Thymus (tissue), 14 donors: ENCODE measurements at places on chromosomes 5 and 9.
A peak's percentile ranks its signal among the peaks of the same experiment; 100 is the strongest.

DNA sequence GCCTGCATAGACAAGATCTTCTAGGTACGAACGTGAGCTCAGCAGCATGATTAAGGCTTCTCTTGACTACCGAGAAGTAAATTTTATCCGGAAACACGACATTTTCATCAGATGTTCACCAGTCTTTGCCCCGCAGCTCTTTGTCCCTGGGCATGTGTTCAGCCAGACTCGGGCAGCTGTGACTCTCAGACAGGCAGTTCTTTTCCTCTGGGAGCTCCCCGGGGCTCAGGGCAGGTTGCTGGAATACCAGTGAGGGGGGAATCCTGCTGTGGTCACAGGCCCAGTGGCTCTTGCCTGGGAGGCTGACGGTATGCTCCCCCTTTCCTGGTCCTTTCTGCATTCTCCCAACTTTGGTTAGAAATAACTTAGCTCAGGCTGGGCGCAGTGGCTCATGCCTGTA lies 186.1 kb downstream of the GNA14 start:
- DNase-seq, result no peak

GRCh38 chr9:112382501-112383364 lies 2.8 kb downstream of the HSDL2 start:
- DNase-seq, result no peak

- DNase-seq, result no peak
Measured at GRCh38 chr5:111746791-111747190, 10.2 kb downstream of the NREP start.

- no peak for DNase-seq
Measured at GRCh38 chr5:169826618-169827017, 153.7 kb downstream of the INSYN2B start.

DNA sequence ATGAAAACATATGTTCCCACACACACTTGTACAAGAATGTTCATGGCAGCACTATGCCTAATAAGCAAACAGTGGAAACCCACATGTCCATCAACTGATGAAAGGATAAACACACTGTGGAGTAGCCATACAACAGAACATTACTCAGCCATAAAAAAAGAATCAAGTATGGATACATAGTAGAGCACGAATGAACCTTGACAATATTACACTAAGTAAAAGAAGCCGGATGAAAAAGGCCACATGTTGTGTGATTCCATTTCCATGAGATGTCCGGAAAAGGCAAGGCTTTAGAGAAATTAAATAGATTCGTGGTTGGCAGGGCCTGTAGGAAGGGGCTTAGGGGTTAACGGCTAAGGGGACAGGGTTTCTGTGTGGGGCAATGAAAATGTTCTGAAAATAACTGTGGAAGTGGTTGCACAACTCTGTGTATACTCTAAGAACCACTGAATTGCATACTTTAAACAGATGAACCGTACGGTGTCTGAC lies 51.4 kb downstream of the COL23A1 start:
- DNase-seq, result no peak

DNA sequence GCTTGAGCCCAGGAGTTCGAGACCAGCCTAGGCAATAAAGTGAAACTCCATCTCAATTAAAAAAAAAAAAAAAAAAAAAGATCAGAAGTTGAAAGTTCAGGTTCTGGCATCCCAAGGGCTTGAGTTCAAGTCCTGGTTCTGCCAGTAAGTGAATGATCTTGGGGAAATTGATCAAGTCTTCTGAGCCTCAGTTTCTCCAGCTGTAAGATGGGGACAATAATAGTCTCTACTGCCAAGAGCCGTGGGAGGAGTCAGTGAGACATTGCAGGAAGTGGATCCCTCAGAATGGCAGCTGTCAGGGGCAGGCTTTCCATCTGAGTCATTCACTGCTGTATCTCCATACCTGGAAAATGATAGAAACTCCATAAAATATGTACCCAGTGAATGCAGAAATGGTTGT lies 37.8 kb upstream of the FUBP3 start:
- DNase-seq, result no peak

DNA sequence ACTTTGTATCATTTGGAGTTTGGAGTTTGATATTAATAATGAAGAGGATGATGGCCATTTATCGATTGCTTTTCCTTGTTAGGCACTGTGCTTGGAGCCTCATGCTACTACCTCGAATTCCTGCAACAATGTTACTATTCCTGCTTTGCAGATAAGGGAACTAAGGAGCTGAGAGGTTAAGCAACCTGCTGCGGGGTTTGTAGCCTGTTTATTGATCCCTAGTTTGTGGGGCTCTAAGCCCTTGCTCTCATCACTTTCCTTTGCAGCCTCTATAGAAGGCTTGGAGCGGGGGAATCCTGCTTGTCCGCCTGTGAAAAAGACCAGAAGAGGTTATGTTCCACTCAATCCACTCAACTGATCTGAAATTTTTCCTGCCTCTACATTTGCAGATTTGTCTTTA lies 15.8 kb downstream of the ARHGEF28 start:
- DNase-seq, result no peak

- DNase-seq, result no peak
Measured at GRCh38 chr5:133829786-133830185, 138.6 kb downstream of the C5orf15 start.

DNA sequence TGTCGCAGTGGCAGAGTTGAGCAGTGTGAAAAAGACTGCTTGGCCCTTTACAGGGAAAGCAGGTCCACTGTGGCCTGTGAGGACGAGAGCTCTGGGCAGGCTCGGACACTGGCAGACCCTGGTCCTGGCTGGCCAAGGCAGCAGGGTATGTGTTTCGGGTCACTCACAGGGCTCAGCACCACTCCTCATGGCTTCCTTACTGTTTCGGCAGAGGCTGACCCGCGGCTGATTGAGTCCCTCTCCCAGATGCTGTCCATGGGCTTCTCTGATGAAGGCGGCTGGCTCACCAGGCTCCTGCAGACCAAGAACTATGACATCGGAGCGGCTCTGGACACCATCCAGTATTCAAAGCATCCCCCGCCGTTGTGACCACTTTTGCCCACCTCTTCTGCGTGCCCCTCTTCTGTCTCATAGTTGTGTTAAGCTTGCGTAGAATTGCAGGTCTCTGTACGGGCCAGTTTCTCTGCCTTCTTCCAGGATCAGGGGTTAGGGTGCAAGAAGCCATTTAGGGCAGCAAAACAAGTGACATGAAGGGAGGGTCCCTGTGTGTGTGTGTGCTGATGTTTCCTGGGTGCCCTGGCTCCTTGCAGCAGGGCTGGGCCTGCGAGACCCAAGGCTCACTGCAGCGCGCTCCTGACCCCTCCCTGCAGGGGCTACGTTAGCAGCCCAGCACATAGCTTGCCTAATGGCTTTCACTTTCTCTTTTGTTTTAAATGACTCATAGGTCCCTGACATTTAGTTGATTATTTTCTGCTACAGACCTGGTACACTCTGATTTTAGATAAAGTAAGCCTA lies 15.7 kb downstream of the SQSTM1 start:
- DNase-seq, result no peak

DNA sequence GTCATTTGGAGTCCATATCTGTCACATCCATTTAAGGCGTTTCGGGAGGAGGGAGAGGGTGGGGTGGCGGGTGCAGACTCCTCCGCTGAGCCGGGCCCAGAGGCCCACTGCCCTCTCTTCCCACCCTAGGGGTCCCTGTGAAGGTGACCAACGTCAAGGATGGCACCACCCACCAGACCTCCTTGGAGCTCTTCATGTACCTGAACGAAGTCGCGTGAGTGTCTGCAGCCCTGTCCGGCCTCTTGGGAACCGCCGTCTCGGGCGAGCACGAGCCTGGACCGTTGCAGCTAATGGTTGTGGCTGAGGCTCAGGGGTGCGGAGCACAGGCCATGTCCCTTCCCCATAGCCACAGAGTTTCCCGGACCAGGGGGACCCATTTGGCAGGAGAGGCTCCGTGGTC lies 34.8 kb downstream of the ASS1 start:
- no peak for DNase-seq

GRCh38 chr5:97042996-97043395 lies 99.4 kb downstream of the LIX1 start:
- no peak for DNase-seq

- DNase-seq, result no peak
Measured at GRCh38 chr5:122615146-122615545, 159.7 kb upstream of the SNX2 start.

DNA sequence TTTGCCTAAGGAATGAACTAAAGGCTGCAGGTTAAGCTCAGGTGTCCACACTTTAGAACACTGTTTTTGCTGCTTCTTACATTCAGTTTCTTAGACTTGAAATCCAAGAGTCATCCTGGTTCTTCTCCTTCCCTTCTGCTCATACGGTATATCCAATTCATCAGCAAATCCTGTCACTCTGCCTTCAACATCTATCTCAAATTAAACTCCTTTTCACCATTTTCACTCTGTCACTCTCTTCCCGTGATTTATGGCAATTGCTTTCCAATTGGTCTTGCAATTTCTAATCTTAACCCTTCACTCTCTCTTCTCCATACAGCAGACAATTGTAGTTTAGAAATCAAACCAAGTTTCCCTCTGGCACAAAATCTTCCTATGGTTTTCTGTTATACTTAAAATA lies 182.9 kb downstream of the MRPS30 start:
- DNase-seq, result no peak

DNA sequence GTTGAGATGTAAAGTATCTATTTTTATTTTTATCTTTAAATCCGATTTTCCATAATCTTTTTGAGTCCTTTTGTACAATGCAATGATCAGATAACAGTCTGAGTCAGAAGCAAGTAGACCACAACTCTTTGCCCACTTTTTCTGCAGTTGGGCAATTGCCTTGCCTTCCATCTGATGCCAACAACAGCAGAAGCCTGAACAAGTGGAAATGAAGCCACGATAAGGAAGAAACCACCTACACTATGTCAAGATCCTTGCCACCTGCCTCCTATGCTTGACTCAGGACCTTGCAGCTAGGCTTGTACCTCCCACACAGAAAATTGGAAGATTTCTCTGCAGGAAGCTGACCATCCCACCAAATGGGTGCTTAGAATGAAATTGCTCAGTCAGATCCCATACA lies 78.6 kb downstream of the ANXA1 start:
- DNase-seq, result no peak

GRCh38 chr5:100761192-100761591 lies 141.9 kb downstream of the ST8SIA4 start:
- no peak for DNase-seq

- peak; percentile 30 for DNase-seq
Measured at GRCh38 chr5:38809388-38810359, 36.1 kb upstream of the OSMR start.

DNA sequence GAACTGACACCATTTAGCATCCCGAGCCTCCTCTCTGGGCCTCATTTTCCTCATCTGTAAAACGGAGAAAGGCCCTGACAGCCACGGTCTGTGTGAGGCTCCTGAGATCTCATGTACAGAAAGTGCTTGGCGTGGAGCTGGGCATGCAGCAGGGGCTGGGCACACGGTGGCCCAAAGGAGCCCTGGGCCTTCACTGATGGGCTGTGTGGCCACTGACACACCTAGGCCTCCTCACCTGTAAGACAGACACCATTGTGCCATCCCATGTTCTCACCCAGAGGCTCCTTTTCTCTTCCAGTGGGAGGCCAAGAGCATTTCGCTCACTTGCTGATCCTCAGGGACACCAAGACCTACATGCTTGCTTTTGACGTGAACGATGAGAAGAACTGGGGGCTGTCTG lies 1.6 kb downstream of the ORM1 start:
- DNase-seq, result no peak

- DNase-seq, result no peak
Measured at GRCh38 chr5:35415309-35415708, 185.0 kb upstream of the PRLR start.

DNA sequence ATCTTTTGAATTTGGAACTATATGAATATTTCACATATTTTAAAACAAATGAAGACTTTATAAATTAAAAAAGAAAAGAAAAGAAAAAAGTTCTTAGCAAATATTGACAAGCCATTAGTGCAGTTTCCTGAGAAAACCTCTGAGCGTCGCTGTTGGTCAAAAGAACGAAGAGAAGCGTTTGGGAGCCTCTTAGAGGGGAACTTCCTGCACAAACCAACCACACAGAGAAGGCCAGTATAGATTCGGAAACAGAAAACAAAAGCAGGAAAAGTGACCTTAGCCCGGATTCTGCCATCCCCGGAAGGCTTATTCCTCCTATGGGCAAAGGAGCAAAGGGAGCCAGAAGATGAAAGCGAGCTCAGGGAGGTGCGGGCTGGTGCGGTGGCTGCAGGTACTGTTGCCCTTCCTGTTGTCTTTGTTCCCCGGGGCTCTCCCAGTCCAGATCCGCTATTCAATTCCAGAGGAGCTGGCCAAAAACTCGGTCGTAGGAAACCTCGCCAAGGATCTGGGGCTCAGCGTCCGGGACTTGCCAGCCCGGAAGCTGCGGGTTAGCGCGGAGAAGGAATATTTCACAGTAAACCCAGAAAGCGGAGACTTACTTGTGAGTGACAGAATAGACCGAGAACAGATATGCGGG lies at the start of gene PCDHGB2:
TSS of gene PCDHGB2 (plus strand) at position 205 of the 637 bp plus-strand sequence. CDS start at position 347, 142 bp downstream.
- DNase-seq, result no peak

DNA sequence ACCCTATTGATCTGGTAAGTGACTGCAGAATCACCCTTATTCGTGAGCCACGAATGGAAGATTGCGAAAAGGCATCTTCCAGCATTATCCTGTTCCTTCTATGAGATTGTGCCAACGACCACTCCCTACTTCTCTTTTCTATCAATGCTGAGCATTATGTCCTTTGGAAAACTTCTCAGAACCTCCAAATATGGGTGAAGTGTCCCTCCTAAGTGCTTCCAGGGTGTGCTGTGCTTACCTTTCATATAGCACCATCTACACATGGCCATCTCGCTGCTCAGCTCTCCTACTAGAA lies 14.7 kb upstream of the LCP2 start:
- no peak for DNase-seq

- DNase-seq, result no peak
Measured at GRCh38 chr9:5718296-5719032, 89.6 kb downstream of the RIC1 start.

DNA sequence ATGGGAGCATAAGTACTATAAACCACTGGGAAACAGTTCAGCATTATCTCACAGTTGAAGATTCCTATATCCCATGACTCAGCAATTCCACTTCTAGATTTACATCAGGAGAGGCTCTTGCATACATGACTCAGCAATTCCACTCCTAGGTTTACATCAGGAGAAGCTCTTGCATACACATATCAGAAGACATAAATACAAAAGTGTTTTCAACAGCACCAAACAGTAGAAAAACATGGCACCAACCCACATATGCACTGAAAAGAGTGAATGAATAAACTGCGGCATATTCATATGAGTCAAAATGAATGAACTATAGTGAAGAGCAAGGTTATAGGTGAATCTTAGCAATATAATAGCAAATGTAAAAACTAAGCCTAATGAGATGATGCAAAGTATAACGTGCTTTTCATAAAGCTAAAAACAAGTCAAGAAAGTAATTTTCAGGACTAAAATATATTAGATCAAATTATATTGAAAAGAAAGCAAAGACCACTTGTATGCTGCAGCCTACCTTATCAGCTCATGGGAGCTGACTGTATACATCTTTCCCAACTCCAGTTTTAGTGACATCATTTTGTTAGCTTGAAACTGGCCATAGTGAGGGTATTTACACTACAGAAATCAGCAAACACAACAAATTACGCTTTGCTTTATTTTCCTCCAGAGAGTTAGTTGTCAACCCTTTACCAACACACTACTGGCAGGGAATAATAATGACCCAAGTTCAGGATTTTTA lies 95.8 kb downstream of the ANKRD18B start:
- DNase-seq, result no peak
